ENCODE measurements at places on chromosomes 2 and 18.

GRCh38 chr2:218298314-218298875 lies 6.1 kb upstream of the TMBIM1 start:
- DNase-seq, result no peak

GRCh38 chr18:68992719-68993482 lies 195.0 kb downstream of the CCDC102B start:
- DNase-seq, result no peak

GRCh38 chr2:44169155-44169898 lies 652 bp downstream of the PPM1B start:
- peak; percentile 86 for DNase-seq

- no peak for DNase-seq
Observed at GRCh38 chr18:28151434-28151833, 25.5 kb downstream of the CDH2 start.

DNA sequence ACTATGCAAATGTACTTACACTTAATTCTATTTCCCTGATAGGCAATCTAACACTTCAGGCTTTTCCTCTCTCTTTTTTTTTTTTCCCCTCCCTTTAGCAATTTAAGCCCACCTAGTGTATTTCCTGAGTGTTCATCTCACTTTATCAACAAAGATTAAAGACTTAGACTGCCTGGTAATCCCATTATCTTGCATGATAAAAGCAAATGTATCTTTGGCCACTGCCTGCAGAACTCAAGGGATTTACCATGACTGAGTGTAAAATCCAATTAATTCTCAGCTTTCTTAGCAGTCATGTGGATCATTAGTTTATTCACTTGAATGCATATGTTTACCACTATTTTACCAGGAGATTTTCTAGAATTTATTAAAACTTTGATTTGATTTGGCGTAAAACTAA lies 1102.2 kb upstream of the GYPC start:
- DNase-seq, result no peak

DNA sequence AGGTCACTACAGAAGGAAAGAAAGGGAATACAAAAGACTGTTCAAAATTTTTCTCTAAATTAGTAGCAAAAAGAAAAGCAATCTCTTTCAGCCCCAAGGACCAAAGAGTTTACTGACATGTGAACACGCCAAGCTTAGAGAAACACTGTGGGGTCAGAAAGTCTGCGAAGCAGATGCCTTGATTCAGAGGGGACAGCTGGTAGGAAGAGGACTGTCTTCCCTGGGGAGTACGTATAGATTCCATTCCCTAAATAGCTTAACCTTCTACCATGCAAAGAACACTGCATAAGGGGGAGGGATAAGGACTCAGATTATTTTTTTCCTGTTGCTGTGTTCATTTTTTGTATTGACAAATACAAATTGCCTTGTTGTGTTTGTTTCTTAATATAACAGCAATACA lies 96.1 kb downstream of the IRS1 start:
- DNase-seq, result no peak

- no peak for DNase-seq
Observed at GRCh38 chr2:97688062-97688827, 18.7 kb downstream of the C2orf92 start.

DNA sequence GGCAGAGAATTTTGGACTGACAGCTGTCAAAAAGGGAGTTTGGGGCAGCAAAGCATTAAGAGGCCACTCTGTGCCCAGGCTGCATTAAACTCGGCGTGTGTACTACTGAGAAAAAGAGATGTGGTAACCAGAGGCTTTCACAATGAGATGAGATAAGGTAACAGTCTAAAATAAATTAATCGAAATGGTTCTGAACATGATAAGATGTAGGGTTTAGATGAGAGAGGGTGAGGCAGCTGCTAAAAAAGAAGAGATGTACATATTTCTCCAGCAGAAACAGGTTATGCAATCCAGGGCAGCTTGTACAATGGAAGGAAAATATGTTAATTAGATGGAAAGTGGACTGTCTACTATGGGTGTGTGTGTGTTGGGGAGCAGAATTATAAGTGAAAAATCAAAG lies 39.2 kb upstream of the ACTR3 start:
- no peak for DNase-seq

DNA sequence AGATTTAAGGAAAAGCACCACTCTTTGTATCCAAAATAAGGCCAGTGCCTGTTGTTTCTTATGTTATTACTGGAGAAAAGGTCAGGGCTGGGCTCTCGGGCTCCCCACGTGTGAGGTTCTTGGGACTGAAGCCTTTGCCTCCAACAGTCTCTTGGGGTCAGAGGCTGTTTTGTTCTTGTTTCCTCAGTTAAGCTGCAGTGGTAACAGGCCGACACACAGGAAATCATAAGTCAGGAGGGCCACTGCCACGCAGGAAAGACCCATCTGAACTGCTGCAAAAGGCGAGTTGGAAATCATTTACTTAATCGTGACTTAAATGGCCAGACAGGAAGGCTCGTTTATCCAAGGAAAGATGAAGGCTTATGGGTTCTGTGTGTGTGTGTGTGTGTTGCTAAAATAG lies 30.3 kb upstream of the IL37 start:
- no peak for DNase-seq

DNA sequence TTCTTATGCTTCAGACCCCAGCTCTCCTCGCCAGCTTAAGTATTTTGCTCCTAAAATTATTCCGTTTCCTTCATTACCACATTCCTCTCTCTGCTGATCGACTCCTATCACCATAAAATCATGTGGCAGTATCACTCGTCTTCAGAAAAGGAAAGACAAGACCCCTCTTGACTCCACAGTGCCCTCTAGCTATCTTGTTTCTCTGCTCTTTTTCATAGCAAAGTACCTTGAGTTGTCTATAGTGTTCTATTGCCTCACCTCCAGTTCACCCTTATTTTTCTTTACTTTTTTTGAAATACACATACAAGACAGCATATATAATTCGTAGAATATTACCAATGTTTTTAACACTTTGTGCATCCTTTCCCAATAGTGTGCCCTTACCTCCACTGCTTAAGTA lies 273.2 kb upstream of the SIX3 start:
- DNase-seq, result no peak

Measured in posterior vena cava (tissue), 2 donors.